ENCODE measurements at places on chromosomes 11 and 22. TPM values are rescaled to one million over a fixed set of nuclear protein-coding genes. Genes with fewer than 3 reads are reported as not detected.

DNA sequence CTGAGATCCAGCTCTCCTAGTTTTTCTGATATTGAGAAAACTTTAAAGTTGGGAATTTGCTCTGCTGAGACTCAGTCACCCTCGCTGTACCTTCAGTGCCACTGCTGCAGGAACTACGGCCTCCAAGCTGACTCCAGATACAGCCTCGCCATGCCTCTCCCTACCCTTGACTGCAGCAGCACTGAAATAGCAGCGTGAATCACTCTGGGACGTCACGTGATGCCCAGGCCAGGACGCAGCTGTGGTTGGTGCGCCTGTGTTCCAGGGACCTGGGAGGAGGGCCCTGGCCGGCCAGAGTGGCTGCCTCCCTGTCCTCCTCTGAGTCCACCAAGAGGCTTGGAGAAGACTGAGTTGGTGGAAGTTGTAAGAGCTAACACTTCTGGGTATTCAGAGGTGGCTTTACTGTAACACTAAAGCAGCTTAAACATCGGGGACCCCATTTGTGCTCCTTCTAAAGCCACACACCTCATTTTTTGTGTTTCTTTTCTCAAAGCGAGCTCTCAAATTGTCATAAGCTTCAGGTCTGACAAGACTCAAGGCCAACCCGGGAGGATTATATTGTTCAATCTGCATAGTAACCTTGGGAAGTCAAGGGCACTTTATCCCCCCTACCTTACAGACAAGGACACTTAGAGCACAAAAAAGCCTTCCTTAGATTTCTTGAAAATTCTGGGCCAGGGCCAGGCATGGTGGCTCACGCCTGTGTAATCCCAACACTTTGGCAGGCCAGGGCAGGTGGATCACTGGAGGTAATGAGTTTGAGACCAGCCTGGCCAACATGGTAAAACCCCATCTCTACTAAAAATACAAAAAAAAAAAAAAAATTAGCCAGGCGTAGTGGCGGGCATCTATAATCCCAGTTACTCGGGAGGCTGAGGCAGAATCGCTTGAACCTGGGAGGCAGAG, 4.2 kb upstream of the STIP1 start:
- peaks cover 33% of the 10 kb centered on the region for H3K4me1 ChIP-seq
- H3K4me3 ChIP-seq = no peak overlapping the region
- H3K27ac ChIP-seq = no peak overlapping the region
- peak; percentile 44 for DNase-seq

DNA sequence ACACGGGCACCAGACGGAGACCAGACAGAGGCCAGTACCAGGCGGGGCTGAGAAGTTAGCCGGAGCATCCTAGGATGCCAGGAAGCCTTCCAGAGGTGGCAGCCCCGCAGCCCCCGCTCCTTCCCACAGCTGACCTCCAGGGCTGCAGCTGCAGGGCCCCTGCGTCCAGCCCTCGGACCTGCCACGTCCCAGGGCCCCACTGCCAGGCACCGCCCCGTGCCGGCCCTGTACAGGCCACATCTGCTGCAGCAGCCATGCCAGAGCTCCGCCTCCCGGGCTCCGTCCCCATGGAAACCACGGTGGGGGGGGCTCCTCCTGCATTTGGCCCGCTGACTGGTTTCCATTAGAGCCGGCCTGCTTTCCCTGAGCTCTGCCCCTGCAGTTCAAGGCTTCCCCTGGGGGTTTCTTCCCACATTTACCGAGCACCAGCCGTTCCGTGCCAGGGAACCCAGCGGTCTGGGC, 62.5 kb upstream of the PPARA start:
- no peaks in the 10 kb centered on the region for H3K4me1 ChIP-seq
- H3K4me3 ChIP-seq = no peak overlapping the region
- DNase-seq = no peak
- no peak overlapping the region for H3K27ac ChIP-seq
- no peaks in the 10 kb centered on the region for H3K27me3 ChIP-seq

GRCh38 chr22:41966607-41967240, 2.5 kb upstream of the SEPTIN3 start:
- peaks cover 6% of the 10 kb centered on the region for H3K4me1 ChIP-seq
- no peak overlapping the region for H3K27ac ChIP-seq
- peak; percentile 33 for DNase-seq

DNA sequence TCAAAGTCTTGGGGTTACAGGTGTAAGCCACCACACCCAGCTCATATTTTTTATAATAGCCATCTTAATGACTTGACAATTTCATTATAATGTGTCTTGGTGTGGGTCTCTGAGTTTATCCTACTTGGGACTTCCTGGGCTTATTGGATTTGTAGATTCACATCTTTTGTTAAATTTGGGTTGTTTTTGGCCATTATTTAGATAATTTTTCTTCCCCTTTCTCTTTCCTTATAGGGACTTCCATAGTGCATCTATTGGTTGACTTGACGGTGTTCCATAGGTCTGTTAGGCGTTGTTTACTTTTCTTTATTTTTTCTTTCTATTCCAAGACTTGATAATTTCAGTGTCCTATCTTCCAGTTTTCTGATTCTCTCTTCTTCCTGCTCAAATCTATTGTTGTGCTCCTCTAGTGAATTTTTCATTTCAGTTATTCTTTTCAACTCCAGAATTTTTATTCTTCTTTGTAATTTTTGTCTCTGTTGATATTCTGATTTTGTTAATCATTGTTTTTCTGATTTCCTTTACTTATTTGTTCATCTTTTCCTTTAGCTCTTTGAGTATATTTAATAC, 45.6 kb downstream of the RRM1 start:
- H3K36me3 ChIP-seq = peaks cover 72% of the 10 kb centered on the region
- H3K4me1 ChIP-seq = no peaks in the 10 kb centered on the region
- no peak overlapping the region for H3K27ac ChIP-seq
- DNase-seq = no peak
- no peaks in the 10 kb centered on the region for H3K27me3 ChIP-seq

Gene TP53AIP1
- total RNA-seq = not detected

GRCh38 chr11:37026326-37026725, 428.3 kb upstream of the RAG2 start:
- H3K27me3 ChIP-seq = no peaks in the 10 kb centered on the region
- no peaks in the 10 kb centered on the region for H3K36me3 ChIP-seq
- H3K27ac ChIP-seq = no peak overlapping the region
- H3K4me3 ChIP-seq = no peak overlapping the region
- no peak for DNase-seq

DNA sequence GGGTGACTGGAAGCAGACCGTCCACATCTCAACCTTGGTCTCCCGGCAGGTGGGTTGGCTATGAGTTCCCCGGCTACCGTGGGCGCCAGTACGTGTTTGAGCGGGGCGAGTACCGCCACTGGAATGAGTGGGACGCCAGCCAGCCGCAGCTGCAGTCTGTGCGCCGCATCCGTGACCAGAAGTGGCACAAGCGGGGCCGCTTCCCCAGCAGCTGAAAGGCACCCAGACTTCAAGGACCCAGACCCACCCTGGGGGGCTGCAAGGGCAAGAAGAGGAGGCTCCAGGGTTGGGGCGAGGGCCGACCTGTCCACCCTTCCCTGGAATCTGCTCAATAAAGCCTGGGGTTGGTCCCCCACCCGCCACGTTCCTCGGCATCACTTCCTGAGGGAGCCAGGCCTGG, 7.3 kb downstream of the CRYBB3 start:
- no peaks in the 10 kb centered on the region for H3K27me3 ChIP-seq
- DNase-seq = no peak
- H3K4me3 ChIP-seq = no peak overlapping the region
- peaks cover 1% of the 10 kb centered on the region for H3K4me1 ChIP-seq

Gene ASCL2
- total RNA-seq = 0.23 TPM

- H3K36me3 ChIP-seq = no peaks in the 10 kb centered on the region
- no peaks in the 10 kb centered on the region for H3K4me1 ChIP-seq
- H3K27ac ChIP-seq = no peak overlapping the region
- no peak overlapping the region for H3K4me3 ChIP-seq
Measured at GRCh38 chr11:28965819-28966218, 857.6 kb downstream of the METTL15 start.

DNA sequence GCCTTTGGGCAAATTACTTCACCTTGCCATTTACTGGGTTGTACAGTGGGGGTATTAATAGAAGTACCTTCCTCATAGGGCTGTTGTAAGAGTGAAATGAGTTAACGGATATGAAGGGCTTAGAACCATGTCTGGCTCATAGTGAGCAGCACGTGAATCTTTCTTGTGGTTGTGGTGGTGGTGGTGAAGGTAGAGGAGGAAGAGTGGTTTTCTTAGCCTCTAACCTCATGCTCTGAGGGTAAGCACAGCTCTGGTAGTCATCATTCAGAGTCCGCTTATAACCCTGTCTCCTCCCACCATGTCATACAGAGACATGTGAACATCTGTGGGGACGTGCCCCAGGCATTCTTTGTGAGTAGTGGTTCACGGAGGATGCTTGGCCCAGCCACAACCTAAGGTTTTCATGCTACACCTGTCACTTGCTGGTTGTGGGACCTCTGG, 43.6 kb downstream of the TEAD1 start:
- H3K4me3 ChIP-seq = no peak overlapping the region
- H3K4me1 ChIP-seq = peaks cover 12% of the 10 kb centered on the region
- no peak overlapping the region for H3K27ac ChIP-seq
- DNase-seq = peak; percentile 52
